ENCODE measurements at places on chromosomes 2 and 18.

- DNase-seq: no peak
These were observed 499.9 kb upstream of the SPHKAP start for GRCh38 chr2:228681426-228681825.

DNA sequence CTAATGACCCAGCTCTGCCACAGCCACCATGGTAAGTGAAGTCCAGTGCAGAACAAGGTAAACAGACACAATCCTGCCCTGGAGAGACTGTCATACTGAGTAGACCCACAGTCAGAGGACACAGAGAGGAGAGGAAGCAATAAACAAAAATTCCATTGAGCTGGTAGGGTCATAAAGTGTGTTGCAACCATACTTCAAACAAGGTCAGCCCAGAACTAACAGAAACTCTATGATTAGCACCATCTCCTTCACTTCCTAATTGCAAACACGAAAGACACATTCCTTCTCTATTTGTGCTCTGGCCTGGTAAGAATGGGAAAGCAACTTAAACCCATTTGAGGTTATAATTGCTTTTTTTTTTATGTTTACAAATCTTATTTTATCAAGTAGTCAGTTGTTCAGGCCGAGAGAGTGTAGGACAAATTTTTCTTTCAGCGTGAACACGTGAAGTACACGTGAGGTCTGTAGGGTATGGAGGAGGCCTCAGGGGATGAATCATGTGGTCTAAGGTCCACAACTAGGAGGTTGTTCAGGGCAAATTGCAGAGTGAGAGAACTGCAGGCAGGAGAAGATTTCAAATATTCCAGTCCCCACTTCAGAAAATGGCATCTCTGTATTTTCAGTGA lies 71.4 kb upstream of the GLS start:
- no peak for DNase-seq

DNA sequence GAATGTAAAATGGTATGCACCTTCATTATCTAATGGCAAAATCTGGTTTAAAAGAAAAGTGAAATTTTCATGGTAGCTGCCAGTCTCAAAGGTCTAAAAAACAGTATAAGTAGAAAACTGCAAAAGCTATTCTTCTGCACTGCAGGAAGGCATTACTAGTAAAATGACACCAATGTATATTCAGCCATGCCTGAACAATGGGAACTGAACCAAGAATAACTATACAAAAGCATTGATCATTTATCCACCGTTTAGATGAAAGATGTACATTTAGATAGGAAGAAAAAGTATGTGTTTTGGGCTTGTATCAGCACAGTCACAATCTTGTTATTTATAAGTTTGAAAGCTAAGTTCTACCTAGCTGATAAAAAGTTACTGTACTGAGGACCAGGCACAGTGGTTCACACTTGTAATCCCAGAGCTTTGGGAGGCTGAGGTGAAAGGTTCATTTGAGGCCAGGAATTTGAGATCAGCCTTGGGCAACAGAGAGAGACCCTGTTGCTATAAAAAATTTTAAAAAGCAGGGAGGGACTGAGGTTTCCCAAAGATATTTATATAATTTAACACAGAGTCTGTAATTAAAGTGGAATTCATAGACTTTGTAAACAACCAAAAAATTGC lies 163.1 kb upstream of the WDSUB1 start:
- DNase-seq: peak; percentile 72

GRCh38 chr18:41681138-41681880 lies 273.7 kb upstream of the PIK3C3 start:
- no peak for DNase-seq

DNA sequence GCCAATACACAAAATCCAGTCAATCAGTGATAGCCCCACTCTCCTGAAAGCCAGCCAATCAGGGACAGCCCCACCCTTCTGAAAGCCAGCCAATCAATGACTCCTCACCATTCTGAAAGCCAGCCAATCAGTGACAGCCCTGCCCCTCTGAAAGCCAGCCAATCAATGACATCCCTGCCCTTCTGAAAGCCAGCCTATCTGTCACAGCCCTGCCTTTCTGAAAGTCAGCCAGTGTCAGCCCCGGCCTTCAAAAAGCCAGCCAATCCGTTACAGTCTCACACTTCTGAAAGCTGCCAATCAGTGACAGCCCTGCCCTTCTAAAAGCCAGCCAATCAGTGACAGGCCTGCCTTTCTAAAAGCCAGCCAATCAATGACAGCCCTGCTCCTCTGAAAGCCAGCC lies 95.9 kb upstream of the HDAC4 start:
- DNase-seq: no peak

GRCh38 chr2:84878896-84879583 lies 1.8 kb downstream of the TRABD2A start:
- no peak for DNase-seq

DNA sequence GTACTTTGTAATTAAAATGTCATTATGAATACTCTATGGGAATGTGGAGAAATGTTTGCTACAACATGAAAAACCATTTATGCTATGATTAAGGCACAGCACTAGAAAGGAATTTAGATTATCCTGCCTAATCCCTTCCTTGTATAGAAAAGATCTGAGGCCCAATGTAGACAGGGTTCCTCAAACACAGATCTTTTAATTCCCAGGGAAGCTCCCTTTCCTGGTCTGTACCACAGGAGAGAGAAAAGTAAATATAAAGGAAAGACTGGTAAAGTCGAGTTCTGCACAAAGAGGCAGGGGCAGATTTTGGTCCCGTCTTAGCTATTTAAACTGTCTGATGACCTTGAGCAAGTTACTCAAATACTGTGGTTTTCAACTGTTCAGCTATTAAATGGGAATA lies 84.7 kb downstream of the ICA1L start:
- no peak for DNase-seq

- no peak for DNase-seq
These were observed 9.5 kb upstream of the PROC start for GRCh38 chr2:127408807-127409099.

GRCh38 chr18:57846258-57846657 lies 43.1 kb upstream of the ATP8B1 start:
- peak; percentile 33 for DNase-seq

- DNase-seq: no peak
These were observed 4.4 kb downstream of the HDLBP start for GRCh38 chr2:241310917-241311566.

GRCh38 chr2:37742286-37742685 lies 70.8 kb upstream of the CDC42EP3 start:
- no peak for DNase-seq

- DNase-seq: peak; percentile 26
These were observed 70.4 kb downstream of the CWC22 start for GRCh38 chr2:179936654-179937053.

GRCh38 chr18:37272226-37272625 lies 293.4 kb downstream of the CELF4 start:
- DNase-seq: no peak

- DNase-seq: no peak
These were observed 207.8 kb downstream of the MYT1L start for GRCh38 chr2:2123238-2123637.

DNA sequence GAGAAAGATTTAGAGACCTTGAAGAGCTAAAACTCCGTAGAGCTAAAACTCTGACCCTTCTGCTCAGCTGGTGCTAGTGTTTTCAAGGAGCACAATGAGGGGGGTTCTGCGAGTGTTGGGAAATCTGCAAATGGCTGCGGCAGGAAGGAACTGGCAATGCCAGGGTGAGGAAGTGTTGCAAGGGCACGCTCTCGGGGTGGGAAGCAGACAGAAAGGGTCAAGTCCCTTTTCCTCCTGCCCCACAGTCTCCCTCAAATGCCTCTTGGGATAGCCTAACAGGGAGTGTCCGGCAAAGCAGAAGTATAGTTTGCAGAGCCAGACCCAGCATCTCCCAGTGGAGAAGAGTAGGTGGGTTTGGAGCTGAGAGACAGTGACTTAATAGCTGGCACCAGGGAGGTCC lies 60.5 kb downstream of the NCAPH start:
- DNase-seq: no peak

GRCh38 chr2:205161156-205161839 lies 521.0 kb upstream of the NRP2 start:
- no peak for DNase-seq

- peak; percentile 34 for DNase-seq
These were observed 646 bp downstream of the PHLPP1 start for GRCh38 chr18:62715759-62716615.

GRCh38 chr2:65351234-65351947 lies 81.0 kb downstream of the SPRED2 start:
- peak; percentile 47 for DNase-seq

DNA sequence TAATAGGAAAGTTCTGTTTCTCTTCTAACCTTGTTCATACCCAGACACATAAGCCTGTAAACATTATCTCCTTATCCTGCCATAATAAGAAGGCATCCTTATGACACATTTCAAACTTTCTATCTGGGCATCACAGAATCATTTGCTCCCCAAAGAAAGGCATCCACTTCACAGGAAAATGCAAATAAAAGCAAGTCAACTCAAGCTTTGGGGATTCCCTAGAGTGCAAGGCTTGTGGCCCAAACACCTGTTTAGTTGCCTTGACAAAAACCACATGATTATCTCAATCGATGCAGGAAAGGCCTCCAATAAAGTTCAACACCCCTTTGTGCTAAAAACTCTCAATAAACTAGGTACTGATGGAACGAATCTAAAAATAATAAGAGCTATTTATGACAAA lies 195.7 kb upstream of the GALNT5 start:
- peak; percentile 39 for DNase-seq

DNA sequence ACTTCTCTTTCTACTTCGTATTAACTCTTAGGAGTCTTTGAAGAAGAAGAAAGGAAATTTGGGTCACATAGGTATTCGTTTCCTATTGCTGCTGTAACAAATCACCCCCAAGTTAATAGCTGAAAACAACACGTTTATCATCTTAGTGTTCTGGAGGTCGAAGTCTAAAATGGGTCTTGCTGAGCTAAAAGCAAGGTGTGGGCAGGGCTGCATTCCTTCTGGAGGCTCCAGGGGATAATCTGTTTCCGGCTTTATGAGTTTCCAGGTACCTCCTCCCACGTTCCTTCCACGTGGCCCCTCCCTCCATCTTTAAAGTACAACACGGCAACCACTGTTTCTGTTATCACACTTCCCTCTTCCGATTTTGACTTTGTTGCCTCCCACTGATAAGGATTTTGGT lies 233.5 kb upstream of the RBBP8 start:
- no peak for DNase-seq

- DNase-seq: no peak
These were observed 9.7 kb upstream of the NEDD4L start for GRCh38 chr18:58034370-58034769.

GRCh38 chr2:2010251-2010650 lies 265.9 kb upstream of the PXDN start:
- DNase-seq: no peak

- no peak for DNase-seq
These were observed 10.4 kb upstream of the DOCK10 start for GRCh38 chr2:225052703-225053102.

GRCh38 chr18:70249118-70249517 lies 39.7 kb upstream of the SOCS6 start:
- no peak for DNase-seq

- peak; percentile 61 for DNase-seq
These were observed 4.3 kb downstream of the TMEFF2 start for GRCh38 chr2:192190474-192190873.

DNA sequence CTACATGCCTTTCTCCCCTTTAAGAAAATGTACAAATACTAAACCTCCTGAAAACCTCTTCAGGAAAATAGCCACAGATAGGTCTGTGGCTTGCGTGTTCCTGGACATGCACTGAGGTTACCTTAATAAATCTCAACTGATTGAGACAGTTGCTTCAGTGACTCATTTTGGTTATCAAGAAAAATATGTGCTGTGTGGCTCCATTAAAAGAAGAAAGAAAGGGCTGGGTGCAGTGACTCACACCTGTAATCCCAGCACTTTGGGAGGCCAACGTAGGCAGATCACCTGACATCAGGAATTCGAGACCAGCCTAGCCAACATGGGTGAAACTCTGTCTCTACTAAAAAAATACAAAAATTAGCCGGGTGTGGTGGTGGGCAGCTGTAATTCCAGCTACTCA lies 27.1 kb downstream of the CREG2 start:
- DNase-seq: no peak

DNA sequence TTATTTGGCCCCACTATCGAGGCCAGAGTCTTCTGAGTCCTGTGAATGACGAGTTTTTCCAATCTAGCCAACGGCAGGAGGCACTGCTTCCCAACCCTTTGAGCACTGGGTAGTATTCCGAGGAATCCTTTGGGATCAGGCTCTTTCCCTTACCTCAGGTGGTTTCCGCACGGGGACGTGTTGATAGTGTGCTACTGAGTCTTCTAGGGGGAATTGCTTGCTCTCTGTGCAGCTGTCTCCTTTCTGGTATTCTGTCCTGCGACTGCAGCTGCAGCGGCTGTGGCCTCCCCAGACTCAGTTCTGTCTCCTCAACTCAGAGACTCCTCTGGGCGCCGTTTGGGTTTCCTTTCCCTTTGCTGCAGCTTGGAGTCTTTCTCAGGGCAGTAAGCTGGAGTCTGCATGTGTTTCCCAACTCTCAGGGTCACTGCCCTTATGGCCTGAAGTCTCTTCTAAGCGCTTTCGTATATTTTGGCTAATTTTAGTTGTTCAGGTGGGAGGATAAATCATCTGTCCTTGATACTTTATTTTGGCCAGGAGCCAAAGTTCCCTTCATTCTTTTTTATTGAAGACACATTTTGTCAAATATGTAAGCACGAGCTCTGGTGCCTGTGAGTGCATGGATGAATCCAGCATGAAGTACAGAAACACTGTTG lies 118.4 kb downstream of the MAP4K4 start:
- DNase-seq: peak; percentile 77

- DNase-seq: no peak
These were observed 65.1 kb downstream of the CFAP221 start for GRCh38 chr2:119609337-119609736.

DNA sequence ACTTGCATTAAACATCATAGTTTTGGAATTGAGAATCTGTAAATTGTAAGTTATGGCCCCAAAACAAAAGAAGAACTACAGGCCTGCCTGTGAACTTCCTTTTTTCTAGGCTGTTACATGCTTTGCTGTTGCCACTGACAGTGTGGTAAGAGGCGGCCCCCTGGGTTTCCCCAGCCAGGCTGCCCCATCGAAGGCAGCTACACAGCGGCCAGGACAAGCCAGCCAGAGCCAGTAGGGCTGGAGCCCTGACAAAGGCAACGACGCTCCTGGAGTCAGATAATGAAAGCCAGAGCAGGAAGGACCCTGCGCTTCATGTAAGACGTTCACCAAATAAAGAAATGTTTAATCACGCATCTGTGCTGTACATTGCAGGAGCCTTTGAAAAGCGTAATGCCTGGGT lies 55.0 kb downstream of the ANKRD44 start:
- DNase-seq: no peak

DNA sequence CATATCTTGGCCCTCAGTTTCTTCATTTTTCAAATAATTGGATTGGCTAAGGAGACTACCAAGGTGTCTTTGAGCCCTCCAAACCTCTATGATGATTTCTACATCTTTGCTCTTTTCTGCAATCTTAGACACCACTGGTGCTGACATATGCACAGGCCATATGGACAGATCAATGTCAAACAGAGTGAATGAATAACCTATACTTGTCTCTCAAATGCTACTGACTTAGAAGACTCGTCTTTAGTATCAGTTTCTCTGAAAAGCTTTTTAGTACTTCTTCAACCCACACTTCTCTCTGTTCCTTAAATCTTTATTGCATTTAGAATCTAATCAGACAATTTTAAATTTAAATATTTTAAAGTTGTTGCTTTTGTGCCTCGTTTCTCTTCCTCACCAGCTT lies 258.2 kb downstream of the LTBP1 start:
- DNase-seq: no peak

Data from SJCRH30 (cell line).